Vagina (tissue), 2 donors: ENCODE measurements at places on chromosomes 1 and 21. TPM values are rescaled to one million over a fixed set of nuclear protein-coding genes. Genes with fewer than 3 reads are reported as not detected.
A peak's percentile ranks its signal among the peaks of the same experiment; 100 is the strongest.

- H3K4me1 ChIP-seq: peaks cover 38% of the 10 kb centered on the region
- no peak overlapping the region for H3K4me3 ChIP-seq
- H3K36me3 ChIP-seq: peaks cover 15% of the 10 kb centered on the region
- H3K27ac ChIP-seq: no peak overlapping the region
- DNase-seq: no peak
- no peaks in the 10 kb centered on the region for H3K27me3 ChIP-seq
Observed at GRCh38 chr1:9872430-9873165, 37.5 kb downstream of the CTNNBIP1 start.

GRCh38 chr1:151539321-151540020 lies 638 bp upstream of the TUFT1 start:
- H3K27me3 ChIP-seq: no peaks in the 10 kb centered on the region
- H3K36me3 ChIP-seq: no peaks in the 10 kb centered on the region
- H3K4me3 ChIP-seq: peak overlapping the region; percentile 61
- H3K4me1 ChIP-seq: peaks cover 38% of the 10 kb centered on the region

LIN28A gene
- total RNA-seq: not detected

GRCh38 chr1:88698140-88698539 lies 14.1 kb downstream of the PKN2 start:
- no peak for DNase-seq
- H3K27me3 ChIP-seq: no peaks in the 10 kb centered on the region
- no peaks in the 10 kb centered on the region for H3K36me3 ChIP-seq
- no peak overlapping the region for H3K27ac ChIP-seq

- H3K4me3 ChIP-seq: no peak overlapping the region
- H3K4me1 ChIP-seq: no peaks in the 10 kb centered on the region
Observed at GRCh38 chr1:81432654-81433109, 368.1 kb upstream of the ADGRL2 start.

HHAT gene
- total RNA-seq: 11.8 TPM

IL19 gene
- total RNA-seq: not detected

OR2M3 gene
- not detected for total RNA-seq

DNA sequence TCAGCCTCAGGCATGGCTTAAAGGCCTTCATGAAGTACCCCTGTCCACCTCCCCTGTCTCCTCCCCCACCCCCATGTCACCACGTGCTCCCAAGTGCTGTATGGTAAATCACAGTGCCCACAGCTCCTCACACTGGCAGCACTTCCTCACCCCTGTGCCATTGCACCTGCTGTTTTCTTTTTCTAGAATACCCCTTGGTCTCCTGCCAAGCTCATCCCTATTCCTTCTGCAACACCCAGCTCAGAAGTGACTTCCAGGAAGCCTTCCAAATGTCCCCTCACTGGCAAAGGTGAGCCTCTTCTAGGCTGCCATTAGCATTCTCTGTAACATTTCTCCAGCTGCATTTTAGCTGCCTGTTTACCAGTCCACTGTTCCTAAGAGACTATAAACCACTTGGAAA lies 9.4 kb downstream of the AKNAD1 start:
- peaks cover 13% of the 10 kb centered on the region for H3K4me1 ChIP-seq
- H3K36me3 ChIP-seq: no peaks in the 10 kb centered on the region

- H3K4me3 ChIP-seq: no peak overlapping the region
- no peaks in the 10 kb centered on the region for H3K27me3 ChIP-seq
- no peak overlapping the region for H3K27ac ChIP-seq
- H3K4me1 ChIP-seq: no peaks in the 10 kb centered on the region
- DNase-seq: no peak
Observed at GRCh38 chr1:70405780-70406416, 5.2 kb upstream of the CTH start.

F13B gene
- total RNA-seq: not detected

GRCh38 chr1:38578271-38578951 lies 281.2 kb downstream of the RRAGC start:
- H3K27ac ChIP-seq: no peak overlapping the region
- H3K4me1 ChIP-seq: no peaks in the 10 kb centered on the region
- H3K27me3 ChIP-seq: no peaks in the 10 kb centered on the region
- peak overlapping the region; percentile 7 for H3K4me3 ChIP-seq
- no peak for DNase-seq
- no peaks in the 10 kb centered on the region for H3K36me3 ChIP-seq

DNA sequence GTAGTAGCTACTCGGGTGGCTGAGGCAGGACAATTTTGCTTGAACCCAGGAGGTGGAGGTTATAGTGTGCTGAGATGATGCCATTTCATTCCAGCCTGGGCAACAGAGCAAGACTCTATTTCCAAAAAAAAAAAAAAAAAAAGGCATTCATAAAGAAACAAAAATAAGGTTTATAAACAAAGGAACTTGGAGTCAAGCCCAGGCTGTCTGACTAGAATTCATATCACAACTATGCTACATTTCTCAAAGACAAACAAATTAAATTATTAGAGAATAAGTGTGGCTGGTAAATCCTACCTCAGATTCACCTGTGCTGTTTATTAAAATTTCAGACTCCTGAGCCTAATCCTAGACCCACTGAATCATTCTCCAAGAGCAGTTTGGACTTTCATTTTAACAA lies 4.2 kb downstream of the GCLM start:
- H3K27ac ChIP-seq: no peak overlapping the region
- no peaks in the 10 kb centered on the region for H3K27me3 ChIP-seq
- DNase-seq: no peak
- H3K4me3 ChIP-seq: no peak overlapping the region
- peaks cover 20% of the 10 kb centered on the region for H3K4me1 ChIP-seq
- H3K36me3 ChIP-seq: peaks cover 9% of the 10 kb centered on the region

ANKRD34A gene
- 1.7 TPM for total RNA-seq

GRCh38 chr1:168963601-168964000 lies 142.9 kb upstream of the ATP1B1 start:
- no peak overlapping the region for H3K4me3 ChIP-seq
- H3K27me3 ChIP-seq: no peaks in the 10 kb centered on the region
- no peaks in the 10 kb centered on the region for H3K4me1 ChIP-seq
- DNase-seq: no peak
- no peaks in the 10 kb centered on the region for H3K36me3 ChIP-seq

CD84 gene
- 8.1 TPM for total RNA-seq

CHODL gene
- 3.2 TPM for total RNA-seq

GRCh38 chr1:3055051-3055450 lies 14.0 kb upstream of the PRDM16 start:
- no peaks in the 10 kb centered on the region for H3K27me3 ChIP-seq
- DNase-seq: no peak
- no peak overlapping the region for H3K4me3 ChIP-seq
- H3K4me1 ChIP-seq: no peaks in the 10 kb centered on the region
- H3K36me3 ChIP-seq: no peaks in the 10 kb centered on the region

DNA sequence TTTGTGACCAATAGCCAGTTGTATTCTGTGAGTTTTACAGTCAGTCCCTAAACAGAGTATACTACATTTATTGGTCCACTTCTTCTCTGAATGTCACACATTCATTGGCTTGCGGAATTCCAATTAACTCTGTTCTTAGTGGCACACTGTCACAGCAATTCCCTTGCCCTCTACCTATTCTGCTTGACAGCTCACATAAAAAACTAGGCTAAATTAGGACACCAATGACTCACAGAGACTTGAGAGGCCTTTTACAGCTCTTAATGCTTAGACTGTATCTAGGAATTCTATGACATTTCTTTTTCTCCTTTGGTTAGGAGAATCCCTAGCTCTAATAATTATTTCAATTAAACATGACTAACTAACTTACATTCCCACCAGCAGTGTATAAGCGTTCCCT lies 104.1 kb downstream of the NEGR1 start:
- no peaks in the 10 kb centered on the region for H3K27me3 ChIP-seq
- no peaks in the 10 kb centered on the region for H3K36me3 ChIP-seq

GRCh38 chr1:158025576-158026230 lies 32.3 kb downstream of the KIRREL1 start:
- H3K4me3 ChIP-seq: no peak overlapping the region
- peak overlapping the region; percentile 88 for H3K27ac ChIP-seq
- H3K4me1 ChIP-seq: peaks cover 88% of the 10 kb centered on the region
- no peak for DNase-seq
- no peaks in the 10 kb centered on the region for H3K36me3 ChIP-seq

GRCh38 chr1:153120945-153121344 lies 7.6 kb upstream of the SPRR2F start:
- no peaks in the 10 kb centered on the region for H3K27me3 ChIP-seq
- no peak overlapping the region for H3K4me3 ChIP-seq
- no peak for DNase-seq
- H3K27ac ChIP-seq: no peak overlapping the region
- H3K36me3 ChIP-seq: no peaks in the 10 kb centered on the region

TUFT1 gene
- total RNA-seq: 16.0 TPM

DNA sequence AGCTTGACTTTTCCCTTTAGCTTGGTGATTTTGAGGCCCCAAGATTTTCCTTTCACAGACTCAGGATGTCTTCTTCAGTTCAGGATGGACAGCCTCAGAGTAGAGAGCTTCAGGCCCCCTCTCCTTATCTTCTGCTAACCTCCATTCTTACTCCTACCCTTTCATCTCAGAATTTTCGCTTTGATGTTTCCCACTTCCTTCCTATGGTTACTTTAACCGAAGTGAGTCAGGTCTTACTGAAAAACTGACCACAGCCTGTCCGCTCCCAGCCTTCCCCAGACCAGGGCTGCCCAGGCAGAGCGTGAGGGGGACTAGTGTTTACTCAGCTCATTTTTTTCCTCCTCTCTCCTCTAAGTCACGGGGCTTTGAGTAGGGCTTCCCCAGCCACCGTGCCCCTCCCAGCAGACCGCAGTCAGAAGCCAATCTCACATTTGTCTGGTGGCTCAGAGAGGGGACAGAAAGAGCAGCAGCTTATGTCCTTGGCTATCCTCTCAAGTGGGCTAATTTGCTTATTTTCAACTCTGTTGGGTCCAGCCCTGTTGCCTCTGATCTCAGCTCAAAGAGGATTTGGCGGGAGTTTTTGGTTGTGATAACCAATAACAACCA lies 4.2 kb upstream of the IL19 start:
- no peaks in the 10 kb centered on the region for H3K4me1 ChIP-seq
- H3K27ac ChIP-seq: no peak overlapping the region
- DNase-seq: no peak

TBX15 gene
- total RNA-seq: 0.98 TPM

GRCh38 chr1:162625679-162626078 lies 6.6 kb upstream of the DDR2 start:
- H3K4me1 ChIP-seq: no peaks in the 10 kb centered on the region
- H3K27ac ChIP-seq: peak overlapping the region; percentile 53
- no peaks in the 10 kb centered on the region for H3K27me3 ChIP-seq
- no peaks in the 10 kb centered on the region for H3K36me3 ChIP-seq

ZNF678 gene
- 15.2 TPM for total RNA-seq

OR2L5 gene
- not detected for total RNA-seq

RGS8 gene
- total RNA-seq: not detected

SLC6A17 gene
- total RNA-seq: 1.7 TPM
